Activated naive CD4-positive, alpha-beta T cell treated with anti-CD3 and anti-CD28 coated beads for 36 hours (primary cell): ENCODE measurements at places on chromosomes 2 and 18.
A peak's percentile ranks its signal among the peaks of the same experiment; 100 is the strongest.

DNA sequence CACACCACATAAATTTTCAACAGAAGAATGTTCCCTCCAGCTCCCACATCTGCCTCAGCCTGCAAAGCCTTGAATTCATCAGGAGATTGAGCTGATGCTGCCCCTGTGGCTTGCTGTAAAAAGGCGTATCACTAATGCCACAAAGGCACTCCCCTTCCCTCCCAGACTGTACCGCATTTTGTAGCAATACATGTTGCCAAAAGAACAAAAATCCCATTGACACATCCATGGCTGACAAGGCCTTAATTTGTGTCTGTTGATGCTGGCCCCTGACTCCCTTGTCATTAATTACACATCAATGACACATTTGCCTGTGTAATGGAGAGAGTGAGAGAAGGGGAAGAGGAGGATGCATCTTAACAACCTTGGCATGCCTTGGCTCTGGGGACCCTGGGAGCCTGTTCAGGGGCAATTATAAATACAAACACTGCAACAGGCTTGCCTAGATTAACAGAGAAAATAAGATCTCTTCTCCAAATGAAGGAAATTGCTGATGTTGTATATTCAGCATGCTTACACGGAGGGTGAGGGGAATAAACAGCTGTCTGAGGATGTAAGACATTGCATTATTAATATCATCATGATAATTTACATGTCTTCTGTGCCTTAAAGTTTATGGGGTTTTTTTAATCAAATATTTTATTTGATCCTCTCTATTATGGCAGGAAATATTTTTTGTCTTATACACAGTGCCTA, 264.0 kb downstream of the SUCLG1 start:
- no peak for DNase-seq

- no peak for DNase-seq
Measured at GRCh38 chr2:109330056-109330455, 201.1 kb downstream of the SH3RF3 start.

DNA sequence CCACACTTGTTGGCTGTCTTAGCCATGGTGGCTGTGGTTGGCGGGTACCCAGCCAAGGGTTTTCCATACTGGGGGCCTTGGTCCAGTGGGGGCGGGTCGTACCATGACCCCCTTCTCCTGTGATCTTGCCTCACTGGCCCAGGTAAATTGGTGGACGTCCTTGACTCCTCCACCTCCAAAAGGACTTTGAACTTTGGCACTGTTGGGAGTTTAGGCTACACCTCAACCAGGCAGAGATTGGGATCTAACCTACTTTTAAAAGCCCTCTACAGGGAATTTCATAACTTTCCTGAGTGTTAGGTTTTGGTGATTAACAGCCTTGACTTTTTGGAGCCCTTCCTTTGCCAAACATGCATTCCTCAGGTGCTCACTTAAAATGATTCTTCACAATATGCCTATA, 106.7 kb downstream of the NEDD4L start:
- no peak for DNase-seq

GRCh38 chr2:100940766-100941645, 61.1 kb upstream of the RPL31 start:
- DNase-seq = peak; percentile 59

DNA sequence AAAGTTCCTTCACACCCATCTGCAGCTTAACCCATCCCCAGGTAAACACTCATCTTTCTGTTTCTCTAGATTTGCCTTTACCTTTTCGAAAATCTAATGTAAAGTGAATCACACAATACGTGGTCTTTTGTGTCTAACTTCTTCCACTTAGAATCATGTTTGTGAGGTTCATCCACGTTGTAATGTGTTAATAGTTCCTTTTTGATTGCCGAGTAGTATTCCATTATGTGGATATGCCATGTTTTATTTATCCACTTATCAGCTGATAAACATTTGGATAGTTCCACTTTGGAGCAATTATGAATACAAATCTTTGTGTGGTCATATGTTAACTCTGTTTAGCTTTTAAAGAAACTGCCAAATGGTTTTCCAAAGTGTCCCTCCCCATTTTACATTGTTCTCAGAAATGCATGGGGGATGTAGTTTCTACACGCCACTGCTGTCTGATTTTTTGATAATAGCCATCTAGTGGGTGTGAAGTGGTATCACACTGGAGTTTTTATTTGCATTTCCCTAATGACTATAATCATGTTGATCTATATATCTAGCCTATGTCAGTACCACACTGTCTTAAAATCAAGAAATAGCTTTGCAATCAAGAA, 22.3 kb downstream of the PECR start:
- no peak for DNase-seq

GRCh38 chr2:71426721-71427120, 26.6 kb upstream of the DYSF start:
- DNase-seq = no peak

DNA sequence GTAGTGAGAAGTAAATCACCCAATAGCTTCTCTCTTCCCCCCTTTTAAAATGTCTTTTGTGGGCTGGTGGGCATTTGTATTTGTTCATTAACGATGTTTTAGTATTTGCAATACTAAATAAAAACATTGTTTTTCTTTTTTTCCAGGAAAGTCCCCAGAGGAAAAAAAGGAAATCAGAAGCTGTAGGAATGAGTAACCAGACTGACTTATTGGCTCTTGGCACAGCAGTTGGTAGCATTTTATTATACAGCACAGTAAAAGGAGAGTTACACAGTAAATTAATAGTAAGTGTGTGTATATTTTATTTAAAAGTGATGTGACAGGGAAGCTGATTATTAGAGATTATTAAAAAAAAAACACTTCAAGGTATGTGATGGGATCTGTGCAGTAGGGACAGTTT, 7.4 kb downstream of the WDR43 start:
- DNase-seq = no peak
